ENCODE measurements at places on chromosomes 5 and 9. TPM values are rescaled to one million over a fixed set of nuclear protein-coding genes. Genes with fewer than 3 reads are reported as not detected.

DNA sequence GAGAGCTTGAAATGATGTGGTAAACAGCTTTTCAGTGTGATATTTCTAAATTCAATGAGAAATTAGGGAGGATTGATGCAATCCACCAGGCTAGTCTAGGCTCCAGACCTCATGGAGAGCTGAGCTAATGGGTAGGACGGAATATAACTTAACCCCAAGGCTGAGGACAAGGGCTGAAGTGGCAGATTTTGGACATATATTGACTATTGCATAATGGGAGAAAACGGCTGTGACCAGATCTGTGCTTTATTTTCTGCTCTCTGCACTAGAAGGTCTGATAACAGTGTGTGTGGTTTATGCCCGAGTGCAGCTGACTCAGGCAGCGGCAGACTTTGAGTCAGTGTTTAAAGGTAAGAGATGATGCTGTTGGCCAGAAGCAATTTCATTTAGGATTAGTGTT is 70.6 kb downstream of the ACTBL2 start:
- DNase-seq = no peak

- no peak for DNase-seq
Observed at GRCh38 chr5:131008329-131008728, 156.7 kb downstream of the HINT1 start.

DNA sequence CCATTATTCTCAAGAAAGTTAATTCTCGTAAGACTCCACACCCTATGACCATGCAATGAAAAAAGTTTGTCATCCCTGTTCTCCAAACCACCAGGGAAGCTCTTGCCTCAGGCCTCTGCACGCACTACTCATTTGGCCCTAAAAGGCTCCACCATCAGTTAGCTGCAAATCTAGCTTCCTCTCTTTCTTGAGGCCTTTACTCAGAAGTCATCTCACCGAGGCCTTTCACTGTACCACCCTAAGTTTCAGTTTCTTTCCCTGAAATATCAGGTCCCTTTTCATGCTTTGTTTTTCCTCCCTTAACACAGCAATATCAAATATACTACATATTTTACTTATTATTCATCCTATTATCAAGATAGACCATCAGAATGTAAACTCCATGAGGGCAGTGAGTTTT is 39.1 kb downstream of the OXCT1 start:
- DNase-seq = no peak

- no peak for DNase-seq
Observed at GRCh38 chr9:107827304-107827703, 337.7 kb upstream of the KLF4 start.

GRCh38 chr5:39714036-39714698 is 289.4 kb upstream of the DAB2 start:
- peak; percentile 39 for DNase-seq

EIF4E1B gene
- total RNA-seq = 2.4 TPM

Measured in OCI-LY7 (cell line).